Body of pancreas (tissue), 4 donors: ENCODE measurements at places on chromosomes 16 and 17. TPM values are rescaled to one million over a fixed set of nuclear protein-coding genes. Genes with fewer than 3 reads are reported as not detected.
A peak's percentile ranks its signal among the peaks of the same experiment; 100 is the strongest.

DNA sequence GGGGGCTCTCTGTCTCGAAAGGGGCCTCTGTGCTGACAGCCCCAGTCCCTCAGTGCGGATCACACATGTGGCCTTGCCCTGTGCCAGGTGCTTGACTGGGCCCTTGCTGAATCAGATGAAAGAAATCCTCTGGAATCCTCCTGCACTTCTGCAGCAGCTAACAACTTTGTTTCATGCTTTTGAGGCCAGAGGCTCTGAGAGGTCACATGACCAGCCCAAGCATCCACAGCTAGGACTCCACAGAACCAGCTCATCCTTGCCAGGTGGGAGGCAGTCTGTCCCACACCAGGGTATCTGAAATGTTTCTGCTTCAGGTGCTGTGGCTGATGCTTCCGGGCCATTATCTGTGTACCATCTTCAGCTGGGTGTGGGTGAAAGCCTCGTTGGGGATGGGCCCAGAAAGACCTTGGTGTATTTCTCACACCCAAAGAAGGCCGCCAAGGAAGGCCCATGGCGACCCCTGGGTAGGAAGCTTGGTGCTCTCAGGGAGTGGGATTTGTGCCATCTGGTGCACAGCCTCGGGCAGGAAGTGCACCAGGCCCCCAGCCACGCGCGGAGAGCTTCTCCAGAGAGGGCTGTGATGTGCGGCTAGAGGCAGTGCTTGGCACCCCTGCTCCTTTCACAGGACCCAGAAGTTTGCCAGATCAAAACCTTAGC is 143.8 kb downstream of the CLEC16A start:
- DNase-seq: no peak

DNA sequence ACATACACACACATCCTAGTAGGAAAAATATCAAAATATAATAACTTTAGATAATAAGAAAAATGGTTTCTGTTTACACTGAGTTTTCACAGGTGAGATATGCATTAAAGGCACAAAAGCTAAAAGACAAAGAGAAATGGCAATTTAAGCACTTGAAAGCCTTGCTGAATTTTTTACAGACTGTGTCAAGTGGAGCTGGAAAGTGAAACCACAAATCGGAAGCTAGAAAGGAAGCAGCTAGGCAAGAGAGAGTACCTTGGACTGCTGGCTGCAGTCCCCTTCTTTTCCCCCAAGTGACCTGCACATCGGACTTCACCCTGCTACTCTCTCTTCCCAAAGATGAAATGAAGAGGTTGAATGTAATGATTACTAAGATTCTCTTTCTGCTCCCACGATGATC is 135.1 kb downstream of the CDH13 start:
- no peak for DNase-seq

DNA sequence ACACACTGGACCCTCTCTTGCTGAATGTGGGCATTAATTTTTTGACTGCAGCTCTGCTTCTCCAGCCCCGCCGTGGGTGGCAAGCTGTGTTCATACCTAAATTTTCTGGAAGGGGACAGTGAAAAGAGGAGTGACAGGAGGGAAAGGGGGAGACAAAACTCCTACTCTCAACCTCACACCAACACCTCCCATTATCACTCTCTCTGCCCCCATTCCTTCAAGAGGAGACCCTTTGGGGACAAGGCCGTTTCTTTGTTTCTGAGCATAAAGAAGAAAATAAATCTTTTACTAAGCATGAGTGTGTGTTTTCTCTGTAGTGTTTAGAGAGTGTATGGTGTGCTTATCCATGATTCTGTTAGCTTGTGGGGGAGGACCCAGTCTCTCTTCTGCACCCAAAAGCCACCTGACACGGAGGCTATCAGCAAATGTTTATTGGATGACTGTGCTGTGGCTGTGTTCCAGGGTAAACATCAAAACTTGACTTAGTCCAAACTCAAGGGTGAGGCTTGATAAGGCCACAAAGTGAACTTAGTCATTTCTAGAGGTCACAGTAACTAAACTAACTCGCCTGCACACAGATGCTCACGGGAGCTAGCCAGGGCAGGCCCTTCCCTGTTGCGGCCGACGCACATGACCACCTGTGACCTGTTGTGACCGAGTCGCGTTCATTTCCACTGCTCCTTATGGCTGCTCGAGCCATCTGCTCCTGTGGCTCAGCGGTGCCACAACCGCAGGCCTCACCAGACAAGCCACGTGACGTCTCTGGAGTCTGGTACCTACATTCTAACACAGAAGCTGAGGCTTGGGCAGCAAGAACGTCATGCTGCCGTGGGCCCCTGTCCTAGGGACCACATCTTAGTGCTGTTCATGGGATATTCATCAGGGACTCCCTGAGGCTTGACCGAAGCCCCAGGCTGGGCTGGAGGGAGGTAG is 9.8 kb upstream of the MED11 start:
- peak; percentile 89 for DNase-seq

DNA sequence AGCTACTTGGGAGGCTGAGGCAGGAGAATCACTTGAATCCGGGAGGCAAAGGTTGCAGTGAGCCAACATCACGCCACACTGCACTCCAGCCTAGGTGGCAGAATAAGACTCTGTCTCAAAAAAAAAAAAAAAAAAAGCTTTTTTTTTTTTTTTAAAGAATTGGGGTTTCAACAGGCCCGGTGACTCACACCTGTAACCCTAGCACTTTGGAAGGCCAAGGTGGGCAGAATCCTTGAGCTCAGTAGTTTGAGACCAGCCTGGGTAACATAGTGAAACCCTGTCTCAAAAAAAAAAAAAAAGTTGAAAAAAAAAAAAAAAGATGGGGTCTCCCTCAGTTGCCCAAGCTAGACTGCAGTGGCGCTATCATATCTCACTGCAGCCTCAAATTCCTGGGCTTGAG is 6.6 kb upstream of the HEXIM2 start:
- no peak for DNase-seq

DNA sequence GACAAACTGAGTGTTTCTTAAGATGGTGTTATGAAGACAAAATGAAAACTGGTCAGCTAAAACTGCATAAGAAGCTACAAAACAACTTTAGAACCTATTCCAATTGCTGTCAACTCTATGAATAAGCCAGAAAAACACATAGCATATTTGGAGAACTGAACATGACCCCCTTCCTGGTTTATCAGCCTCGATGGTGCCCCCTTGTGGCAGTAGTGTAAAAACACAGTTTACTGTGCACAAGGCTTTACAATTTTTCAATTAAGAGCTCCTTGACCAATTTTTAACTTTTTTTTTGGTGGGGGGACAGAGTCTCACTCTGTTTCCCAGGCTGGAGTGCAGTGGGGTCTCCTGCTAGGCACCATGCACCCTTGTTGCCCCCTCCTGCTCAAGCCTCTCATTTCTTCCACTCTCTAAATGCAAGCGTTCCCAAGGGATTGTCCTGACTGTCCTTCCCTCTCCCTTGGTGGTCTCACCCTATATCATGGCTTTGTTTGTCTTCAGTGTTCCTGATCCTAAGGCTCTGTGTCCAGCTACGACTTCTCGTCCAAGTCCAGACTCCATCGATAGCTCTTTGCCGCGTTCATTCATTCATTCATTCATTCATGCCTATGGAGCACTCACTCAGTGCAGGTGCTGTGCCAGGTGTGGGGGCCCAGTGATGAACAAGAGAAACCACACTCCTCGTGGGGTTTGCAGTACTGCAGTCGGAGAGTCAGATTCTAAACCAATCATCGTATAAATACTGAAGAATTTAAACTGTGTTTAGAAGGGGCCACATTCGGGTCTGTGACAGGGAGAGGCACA is 7.5 kb downstream of the EIF1 start:
- peak; percentile 67 for DNase-seq

DNA sequence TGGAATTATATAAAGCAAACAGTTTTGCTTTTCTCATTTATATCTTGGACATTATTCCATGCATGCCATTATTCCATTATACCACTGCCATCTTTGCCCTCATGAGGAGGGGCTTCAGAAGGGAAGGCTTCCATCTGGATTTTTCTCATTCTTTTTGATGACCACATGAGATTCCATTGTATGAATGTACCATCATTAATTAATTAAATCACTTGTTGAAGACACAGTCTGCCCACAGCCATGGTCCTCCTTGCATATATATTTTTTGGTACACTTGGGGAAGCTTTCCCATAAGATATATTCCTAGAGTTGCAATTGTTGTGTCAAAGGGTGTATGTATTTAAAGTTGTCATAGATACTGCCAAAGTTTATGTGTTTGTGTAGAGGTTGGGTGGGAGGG is 7.1 kb downstream of the ARL4D start:
- no peak for DNase-seq

Gene CPHXL2
- not detected for total RNA-seq

Gene SLC38A8
- not detected for total RNA-seq

Gene CD300C
- 0.52 TPM for total RNA-seq
